SHP77 (cell line): ENCODE measurements at places on chromosomes 4 and X.

GRCh38 chrX:52139545-52139895, 45.2 kb upstream of the MAGED4 start:
- no peak for DNase-seq

GRCh38 chr4:21387683-21388082, 560.9 kb downstream of the KCNIP4 start:
- DNase-seq, result no peak

DNA sequence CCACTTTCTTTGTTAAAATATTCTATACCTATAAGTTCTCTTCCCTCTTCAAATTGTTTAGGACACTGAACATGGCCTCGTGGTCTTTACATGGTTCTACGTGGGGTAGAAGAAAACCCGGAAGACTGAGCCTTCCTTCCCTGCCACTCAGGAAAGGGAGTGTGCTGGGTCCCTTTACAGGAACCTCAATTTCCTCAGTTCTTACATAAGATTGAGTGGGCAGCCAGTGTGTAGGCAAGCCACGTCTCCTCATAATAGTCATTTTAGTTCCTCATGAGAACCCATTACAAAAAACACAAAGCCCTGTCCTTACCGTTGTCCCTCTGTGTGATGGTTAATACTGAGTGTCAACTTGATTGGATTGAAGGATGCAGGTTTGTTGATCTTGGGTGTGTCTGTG, 28.7 kb upstream of the SMIM10L2A start:
- DNase-seq, result no peak

DNA sequence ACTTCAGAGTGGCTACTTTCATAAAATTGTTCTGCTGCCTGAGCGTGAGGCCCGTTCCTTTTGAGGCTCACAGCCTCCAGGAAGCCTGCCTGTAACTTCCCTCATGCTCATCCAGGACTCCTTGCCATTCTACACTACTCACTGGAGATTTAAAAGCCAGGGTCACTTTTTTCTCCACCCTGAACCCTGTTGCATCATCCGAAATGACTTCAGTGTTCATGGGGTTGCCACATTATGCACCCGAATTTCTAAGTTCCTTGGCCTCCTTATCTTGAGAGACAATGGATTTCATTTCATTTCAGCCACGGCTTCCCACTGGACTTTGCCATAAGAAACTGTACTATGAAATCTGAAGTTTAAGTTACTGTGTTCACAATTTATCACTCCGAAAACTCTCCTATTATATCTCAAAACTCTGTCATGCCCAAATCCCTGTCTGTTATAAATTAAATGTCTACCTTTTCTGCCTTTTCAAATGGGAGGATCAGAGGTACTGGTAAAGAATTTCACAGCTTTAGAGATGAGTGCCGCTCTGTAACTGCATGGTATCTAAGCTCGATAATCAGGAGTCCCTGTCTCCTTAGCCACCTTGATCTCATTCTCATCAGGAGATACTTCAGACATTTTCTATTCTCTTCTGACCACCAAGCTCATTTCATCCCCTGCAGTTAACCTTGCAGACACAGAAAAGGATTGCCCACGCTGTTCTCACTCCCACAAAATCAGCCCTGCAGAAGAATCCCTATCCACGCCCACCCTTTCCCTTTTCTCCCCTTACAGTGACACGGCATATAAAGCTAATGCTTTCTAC, 59.9 kb downstream of the TRIML1 start:
- no peak for DNase-seq

DNA sequence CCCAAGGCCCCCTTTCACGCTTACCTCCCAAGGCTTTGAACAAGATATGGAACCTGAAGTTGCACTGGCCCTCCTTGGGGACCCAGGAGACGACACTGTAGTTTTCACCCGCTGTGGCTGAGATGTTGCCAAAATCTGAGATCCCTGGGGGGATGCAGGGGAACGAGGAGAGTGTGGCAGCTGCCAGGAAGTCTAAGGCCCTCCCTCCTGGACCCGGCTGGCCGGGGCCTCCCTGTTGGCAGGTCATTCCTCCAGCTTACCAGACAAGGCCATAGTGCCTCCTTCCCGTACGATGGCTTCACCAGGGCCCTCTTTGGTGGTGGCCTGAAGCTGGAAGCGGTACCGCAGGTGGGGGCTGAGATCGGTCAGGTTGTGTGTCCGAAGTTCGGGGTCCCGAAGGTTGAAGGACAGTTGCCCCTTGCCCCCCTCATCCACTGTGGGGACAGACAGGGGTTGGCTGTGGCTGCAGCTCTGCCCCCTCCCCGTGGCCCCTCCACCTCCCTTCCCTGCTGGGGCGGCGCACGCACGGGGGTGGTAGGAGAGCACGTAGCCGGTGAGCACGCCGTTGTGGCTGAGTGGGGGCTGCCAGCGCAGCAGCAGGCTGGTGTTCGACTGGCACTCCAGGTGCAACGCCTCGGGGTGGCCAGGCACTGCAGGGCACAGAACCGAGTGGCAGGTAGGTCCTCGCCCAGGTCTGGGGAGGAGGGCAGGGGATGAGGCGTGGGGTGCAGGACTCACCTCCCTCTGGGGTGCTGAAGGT, 21.2 kb downstream of the L1CAM start:
- no peak for DNase-seq

DNA sequence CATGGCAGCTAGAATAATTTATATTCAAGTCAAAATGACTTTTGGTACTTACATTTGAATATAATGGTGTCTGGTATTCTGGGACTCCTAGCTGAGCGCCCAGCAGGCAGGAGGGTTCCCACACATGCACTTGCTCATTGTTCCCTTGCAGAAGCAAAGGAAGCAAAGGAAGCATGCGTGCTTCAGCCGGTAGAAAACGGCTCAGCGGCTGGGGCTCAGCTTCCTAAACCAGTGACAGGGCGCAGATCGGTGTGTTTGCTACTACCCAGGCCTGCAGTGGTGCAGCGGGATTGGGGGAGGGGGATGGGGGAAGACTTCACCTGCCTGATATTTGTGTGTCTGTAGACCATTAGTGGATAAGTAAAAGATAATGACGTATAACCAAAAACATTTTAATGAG, 978.3 kb upstream of the TENM3 start:
- no peak for DNase-seq

DNA sequence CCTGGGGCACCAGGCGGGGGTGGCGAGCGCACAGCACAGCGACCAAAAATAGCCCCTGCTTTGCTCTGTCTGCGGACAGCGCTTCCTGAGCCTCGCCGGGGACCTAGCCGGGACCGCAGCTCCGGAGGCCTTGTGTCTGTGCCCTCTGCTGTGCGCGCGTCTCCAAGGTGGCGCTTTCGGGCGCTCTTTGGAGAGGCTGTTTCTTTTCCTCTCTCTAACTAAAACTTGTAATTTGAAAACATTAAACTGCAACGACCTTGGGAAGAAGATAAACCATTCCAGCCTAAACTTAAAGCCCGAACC, 3.4 kb downstream of the ARX start:
- no peak for DNase-seq

DNA sequence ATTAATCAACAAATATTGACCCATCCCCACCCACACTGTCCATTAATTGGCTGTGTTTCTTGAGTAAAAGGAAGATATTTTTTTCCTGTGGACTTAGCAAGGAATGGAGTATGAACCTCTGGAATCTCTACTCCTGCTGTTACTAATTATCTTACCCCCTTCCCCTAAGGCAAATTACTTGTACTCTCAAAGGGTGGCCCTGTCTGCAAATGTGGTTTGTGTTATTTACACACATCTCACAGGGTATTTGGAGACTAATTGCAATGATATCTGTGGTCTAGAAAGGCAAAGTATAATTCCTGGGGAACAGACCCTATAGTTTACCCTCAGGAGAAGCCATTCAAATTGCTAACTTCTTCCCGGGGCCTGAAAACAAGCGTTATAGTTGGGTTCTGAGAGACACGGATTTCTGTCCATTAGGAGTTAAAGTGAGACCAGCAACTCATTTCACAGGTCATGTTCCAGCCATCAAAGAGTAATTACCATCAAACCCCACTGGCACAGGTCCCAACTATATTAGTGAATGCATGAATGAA, 133.0 kb upstream of the RASGEF1B start:
- no peak for DNase-seq

DNA sequence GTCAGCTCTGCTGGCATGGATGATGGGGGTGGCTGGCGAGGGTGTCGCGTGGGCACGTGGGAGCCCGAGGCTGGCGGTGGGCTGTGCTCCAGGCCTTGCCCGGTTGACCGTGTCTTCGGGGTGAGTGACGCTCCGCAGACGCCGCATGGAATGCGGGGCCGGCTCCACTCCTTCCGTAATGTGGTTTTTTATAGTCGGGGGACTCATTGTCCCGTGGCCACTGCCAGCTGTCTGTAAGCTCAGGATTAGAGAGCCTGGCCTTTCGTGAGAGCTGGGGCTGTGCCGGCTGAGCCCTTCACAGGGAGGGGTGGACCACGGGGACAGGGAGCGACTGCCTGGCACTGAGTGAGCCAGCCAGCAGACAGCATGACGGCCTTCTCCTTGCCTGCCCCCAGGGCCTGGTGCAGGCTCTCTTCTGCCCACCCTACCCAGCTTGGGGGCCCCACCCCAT, 20.4 kb downstream of the DOK7 start:
- DNase-seq, result no peak

DNA sequence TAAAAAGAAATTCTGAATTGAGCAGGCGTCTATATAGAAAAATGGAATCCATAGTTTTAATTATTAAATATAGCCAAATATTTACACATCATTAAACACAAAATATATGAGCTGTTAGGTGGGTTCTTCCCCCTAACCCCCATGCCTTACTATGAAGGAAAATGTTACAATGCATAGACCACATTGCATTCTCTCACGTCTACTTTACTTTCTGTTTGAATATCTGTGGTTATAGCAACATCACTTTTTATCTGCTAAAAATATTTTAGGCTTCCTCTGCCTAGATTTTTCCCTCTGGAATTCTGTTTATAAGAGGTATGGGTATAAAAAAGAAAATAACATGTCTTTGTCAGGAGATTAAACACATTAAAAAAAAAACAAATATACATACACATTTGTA, 73.1 kb downstream of the MAML3 start:
- no peak for DNase-seq

DNA sequence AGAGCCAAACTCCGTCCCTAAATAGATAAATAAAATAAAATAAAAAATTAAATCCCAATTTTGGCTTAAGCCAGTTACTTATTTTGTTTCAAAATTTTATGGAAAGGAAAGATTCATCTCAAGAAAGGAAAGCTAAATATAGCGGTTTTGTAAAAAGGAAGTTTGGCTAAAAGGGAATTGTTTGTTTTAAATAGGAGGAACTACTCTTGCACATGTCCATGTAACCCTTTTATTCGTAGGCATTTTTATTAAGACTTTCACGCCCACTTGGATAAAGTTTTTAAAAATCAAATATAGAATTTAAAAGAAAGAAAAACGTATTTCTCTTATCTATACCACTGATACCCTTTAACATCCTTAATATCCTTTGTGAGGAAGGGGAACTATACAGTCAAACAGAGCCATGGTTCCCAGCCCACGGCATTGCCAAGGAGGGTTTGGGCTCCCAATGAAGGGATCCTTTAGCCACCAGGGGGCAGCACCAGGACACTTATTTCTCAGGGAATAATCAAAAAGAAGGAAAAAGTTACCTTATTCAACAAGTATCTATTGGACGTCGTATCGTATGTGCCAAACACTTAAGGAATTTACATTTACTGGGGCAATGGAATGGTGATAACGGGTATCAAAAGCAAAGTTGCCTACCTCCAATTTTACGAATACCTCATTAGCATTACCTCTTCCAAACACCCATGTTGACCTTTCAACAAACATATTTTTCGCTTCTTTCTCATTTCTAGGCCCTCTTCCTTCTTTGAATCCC, 27.7 kb downstream of the CDKN2AIP start:
- peak; percentile 18 for DNase-seq

GRCh38 chr4:153181293-153181692, 22.9 kb upstream of the TRIM2 start:
- no peak for DNase-seq

GRCh38 chr4:135824759-135825296, 1623.2 kb upstream of the PABPC4L start:
- no peak for DNase-seq

- DNase-seq, result no peak
These were observed 312.6 kb downstream of the PACRGL start for GRCh38 chr4:21012851-21013331.

DNA sequence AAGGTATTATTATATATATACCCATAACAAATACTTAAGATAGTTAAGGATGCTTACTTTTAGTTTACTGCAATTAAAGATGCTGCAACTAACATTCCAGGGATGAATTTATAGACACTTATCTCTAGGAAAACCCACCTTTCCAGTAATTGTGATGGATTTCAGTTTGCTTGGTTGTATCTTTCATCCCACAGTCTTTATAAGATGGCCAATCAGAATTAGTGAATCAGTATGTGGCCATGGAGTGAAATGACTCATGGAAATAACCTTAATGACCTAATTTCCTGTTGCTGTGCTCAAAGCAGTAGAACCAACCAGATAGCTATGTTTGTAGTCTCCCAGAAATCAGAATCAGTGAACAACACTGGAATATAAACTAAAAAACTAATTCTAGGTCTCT, 26.4 kb downstream of the MOSPD2 start:
- DNase-seq, result no peak

DNA sequence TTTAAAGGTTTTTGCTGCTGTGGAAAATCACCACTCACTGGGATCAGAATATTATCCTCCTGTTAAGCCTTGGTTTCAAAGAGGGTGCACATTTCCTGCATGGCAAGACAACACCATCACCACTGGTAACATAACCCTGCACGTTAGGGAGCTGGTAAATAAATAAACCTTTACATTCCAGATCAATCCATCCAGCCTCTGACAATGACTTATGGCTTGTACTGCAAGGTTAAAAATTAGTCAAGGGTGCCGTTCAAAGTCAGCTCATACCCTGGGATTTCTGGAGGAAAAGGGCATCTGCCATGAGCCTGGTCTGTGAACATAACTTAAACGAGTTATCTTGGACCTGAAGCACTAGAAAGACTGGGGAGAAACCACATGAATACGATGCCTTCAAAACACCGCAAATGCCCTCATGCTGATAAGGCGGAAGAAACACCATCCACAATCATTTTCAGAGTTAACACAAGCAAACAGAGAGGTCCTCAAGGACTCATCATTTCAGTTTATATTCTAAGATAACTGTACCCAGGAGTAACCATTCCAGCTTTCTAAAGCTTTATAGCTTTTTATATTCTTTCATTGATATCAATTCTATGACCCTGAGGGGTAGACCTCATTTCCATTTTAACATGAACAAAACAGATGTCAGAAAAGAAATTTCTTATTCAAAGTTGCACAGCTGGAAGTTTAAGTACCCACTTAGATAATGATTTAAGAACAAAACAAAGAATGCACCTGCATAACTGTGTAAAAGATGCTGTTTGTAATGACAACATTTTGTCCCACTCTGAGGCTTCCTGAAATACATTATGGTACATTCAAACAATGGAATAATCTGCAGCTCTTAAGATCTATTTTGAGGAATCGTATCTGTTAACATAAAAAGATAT, 103.1 kb downstream of the NPNT start:
- no peak for DNase-seq
